Femur (tissue), 1 donor: ENCODE measurements at places on chromosomes 12 and 14.

GRCh38 chr12:25256005-25256404, 5.3 kb upstream of the KRAS start:
- DNase-seq = no peak

DNA sequence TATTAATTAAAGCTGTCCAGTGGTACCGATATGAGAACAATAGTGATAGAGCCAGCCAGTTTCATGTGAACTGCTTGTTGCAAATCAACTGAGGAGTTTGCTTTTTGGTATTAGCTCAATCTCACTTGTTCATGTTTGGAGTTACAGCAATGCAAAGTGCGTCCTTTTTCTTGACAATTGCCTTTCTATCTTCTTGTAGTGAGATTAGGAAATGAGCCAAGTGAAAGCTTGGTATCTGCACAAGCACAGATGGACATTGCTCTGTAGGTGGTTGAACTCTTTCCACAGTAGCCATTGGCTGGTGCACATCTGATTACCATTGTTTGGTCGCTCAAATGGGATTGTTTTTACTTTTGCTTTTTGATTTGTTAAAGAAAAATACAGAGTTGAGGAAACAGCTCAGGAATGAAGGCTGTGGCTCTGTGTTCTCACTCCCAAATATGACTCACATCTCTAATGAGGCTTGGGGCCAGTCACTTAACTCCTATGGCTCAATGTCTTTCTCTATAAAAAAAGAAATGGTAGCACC, 241.4 kb downstream of the BMP4 start:
- peak; percentile 15 for DNase-seq

- peak; percentile 86 for DNase-seq
These were observed 17.4 kb upstream of the CHFR start for GRCh38 chr12:132904718-132905328.

DNA sequence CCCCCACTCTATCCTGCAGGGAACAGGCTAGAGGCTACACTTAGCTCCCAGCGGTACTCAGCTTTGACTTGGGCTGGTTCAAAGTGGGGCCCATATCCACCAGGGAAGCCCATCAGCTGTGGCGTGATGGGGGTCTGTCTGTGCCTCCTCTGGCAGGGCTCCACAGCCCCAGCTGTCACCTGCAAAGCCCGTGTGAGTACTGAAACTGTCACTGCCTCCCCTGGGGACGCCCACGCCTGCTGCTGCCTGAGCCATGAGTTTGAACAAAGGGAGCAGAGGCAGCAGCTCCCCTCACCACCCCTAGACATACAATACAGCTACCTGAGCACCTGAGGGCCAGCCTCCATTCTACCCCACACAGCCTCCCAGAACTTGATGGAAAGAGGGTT, 5.0 kb downstream of the REM2 start:
- peak; percentile 51 for DNase-seq

DNA sequence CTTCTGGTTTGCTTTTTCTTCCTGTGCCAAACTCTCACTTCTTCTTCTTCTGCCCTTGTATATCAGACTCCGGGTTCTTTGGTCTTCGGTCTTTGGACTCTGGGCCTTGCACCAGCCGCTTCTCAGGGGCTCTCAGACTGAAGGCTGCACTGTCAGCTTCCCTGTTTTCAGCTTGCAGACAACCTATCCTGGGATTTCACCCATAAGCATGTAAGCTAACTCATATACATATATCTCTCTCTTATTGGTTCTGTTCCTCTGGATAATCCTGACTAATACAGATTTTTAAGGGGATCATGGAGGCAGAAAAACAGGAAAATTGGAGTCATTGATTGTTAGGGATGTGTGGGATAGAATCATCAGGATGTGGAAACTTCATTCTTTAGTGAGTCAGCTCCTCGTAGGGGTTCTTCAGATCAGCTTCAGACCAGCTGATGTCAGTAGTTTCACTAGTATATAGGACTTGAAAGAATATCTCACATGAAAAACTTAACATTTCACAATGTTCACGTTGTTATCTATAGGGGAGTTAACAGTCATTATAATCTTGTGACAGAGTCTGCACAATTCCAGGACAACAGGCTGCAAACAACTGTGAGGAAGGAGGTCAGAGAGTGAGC, 102.9 kb downstream of the RASSF9 start:
- DNase-seq = no peak

GRCh38 chr14:30875788-30876053, 1.4 kb downstream of the COCH start:
- DNase-seq = no peak

DNA sequence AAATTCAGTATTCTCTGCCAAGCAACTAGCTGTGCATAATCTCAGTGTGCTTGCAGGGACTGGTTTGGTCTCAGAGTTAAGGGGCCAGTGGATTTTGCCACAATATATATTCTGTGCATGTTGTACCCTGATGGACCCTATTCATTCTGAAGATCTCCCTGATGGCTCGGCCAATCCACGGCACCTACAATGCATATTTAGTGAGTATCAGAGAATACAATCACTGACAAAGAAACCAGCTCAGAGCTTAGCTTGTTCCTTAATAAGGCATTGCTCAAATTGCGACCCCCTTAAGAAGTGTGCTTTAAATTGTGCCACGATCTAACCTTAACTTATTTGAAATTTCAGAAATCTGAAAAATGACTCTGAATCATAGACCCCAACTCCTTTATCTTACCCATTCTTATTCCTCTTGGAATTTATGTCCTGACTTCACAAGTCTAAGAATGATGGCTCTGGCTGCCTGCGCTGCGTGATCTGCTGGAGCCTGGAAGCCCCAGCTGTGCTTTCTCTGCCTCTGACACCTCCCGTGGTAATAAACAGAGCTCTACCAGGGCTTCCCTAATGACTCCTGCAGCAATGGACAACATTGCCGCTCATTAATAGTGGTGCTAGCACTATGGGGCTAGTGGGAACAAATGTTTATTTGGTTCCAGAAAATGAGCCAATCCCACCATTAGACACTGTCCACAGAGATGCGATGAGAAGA, 9.0 kb upstream of the DCAF4 start:
- no peak for DNase-seq

DNA sequence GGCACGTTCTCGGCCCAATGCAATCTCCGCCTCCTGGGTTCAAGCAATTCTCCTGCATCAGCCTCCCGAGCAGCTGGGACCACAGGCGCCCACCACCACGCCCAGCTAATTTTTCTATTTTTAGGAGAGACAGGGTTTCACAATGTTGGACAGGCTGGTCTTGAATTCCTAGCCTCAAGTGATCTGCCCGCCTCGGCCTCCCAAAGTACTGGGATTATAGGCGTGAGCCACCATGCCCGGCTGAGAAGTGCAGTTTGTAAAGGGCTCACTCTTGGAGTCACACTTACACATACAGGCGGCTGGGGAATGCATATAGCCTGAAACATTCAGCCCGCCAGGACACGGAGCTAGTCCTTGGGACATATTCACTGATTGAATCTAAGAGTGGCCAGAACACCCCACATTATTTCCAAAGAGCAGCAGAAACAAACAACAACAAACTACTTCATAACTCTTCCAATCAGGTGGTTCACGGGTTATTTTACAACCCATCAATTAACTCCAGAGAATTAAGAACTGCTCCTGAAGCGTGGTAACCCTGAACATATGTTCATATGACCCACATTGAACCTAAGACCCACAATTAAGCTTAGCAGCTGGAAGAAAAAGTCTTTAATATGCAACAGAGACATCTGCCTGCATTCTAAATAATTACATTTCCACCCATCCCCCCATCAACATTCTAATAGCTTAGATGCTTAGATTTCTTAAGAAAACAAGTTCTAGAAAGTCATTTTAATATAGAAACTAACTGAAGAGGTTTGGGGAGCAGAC, 49.2 kb downstream of the SSH1 start:
- DNase-seq = no peak

DNA sequence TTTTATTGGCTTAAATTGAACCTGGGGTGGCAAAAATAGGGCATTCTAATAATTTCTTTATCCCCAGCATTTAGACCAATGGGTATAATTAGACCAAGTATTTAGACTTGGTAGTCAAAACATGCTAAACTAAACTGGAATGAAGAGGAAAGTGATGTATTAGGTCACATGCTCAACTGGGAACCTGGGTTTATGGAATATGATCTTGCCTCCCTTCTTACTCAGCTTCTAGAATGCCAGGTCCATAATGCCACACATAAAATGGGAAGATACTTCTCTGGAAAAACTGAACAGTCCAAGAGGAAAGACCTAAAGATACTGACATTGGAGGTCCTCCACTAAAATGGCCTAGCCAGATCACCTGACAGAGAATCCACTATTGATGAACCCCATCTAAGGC, 6.2 kb upstream of the BIN2 start:
- no peak for DNase-seq
